Psoas muscle (tissue), 8 donors: ENCODE measurements at places on chromosomes 1 and 21. TPM values are rescaled to one million over a fixed set of nuclear protein-coding genes. Genes with fewer than 3 reads are reported as not detected.

The TNNI3K gene
- total RNA-seq: 1.2 TPM

The FAM167B gene
- total RNA-seq: 2.8 TPM

The KLHL20 gene
- total RNA-seq: 16.2 TPM

The TRAF3IP3 gene
- 1.8 TPM for total RNA-seq

The TPTE gene
- not detected for total RNA-seq

The IFNLR1 gene
- total RNA-seq: 1.1 TPM

The COL24A1 gene
- 1.3 TPM for total RNA-seq

The FAM72A gene
- total RNA-seq: 0.91 TPM

The CENPS gene
- total RNA-seq: 2.2 TPM
